Dermis lymphatic vessel endothelial cell (primary cell): ENCODE measurements at places on chromosomes 12 and 14. TPM values are rescaled to one million over a fixed set of nuclear protein-coding genes. Genes with fewer than 3 reads are reported as not detected.

The B4GALNT3 gene
- total RNA-seq = 0.11 TPM in 1 of 2 replicates, not detected in the other

The TMEM117 gene
- 7.5 and 8.9 TPM in 2 replicates for total RNA-seq

The TMBIM6 gene
- 323 and 392 TPM in 2 replicates for total RNA-seq

The APOF gene
- total RNA-seq = not detected in 2 replicates
